Islet precursor cell (in vitro differentiated cells): ENCODE measurements at places on chromosomes 2 and 18.

DNA sequence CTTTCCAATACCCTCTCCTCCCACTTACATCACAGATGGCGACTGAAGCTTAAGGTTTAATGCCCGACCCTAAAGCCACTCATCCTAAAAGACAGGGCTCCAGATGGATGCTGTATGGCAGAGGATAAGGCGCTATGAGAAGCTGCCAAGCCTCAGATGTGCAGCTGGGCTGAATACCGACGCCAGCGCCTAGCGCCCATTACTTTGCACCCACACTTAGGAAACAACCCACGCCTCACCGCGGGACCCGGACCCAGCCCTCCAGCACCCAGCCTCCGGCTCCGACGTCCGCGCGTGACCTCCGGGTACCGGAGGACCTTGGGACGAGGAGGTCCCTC lies 335 bp downstream of the TRAK2 start:
- DNase-seq: no peak

DNA sequence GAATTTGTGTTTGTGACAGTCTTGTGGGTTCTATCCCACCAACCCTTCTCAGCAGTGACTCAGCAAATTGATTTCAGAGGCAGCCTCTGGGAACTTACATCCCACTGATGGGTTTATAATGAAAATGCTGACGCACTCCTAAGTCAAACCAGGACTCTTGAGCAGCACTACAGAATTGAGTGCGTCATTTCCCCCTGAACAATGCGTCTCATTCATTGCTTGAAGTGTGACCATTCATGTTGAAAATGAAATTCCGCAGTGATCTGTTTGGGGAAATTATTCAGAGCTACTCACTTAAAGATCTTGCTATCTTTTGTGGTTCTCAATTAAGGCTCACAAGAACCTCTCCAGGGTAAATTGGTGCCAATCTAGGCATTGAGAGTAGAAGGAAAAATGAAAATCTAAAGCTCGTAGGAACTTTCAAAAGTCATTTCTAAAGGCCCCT lies 417.7 kb upstream of the SLC14A2 start:
- DNase-seq: peak; percentile 54

DNA sequence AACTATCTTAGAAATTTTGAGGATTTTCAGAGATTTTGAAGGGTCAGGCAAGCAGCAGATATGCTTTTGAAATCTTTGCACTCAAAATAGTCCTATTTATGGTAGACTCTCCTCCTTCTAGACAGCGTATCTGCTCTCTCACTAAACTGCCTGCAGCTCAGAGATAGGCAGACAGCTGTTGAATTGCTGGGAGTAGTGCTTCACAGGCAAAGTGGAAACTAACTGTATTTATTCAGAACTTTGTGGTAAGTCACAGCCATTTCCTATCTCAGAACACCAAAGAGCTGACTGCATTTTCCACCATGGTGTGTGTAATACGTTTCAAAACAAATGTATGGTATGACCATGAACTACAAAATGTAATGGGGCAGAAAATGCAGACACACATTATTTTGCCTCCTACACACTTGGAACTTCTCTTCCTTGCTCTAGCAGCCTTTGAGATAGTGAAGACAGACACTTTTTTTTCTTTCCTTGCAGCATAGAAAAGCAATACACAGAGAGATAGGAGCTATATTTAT lies 352.4 kb downstream of the LRP1B start:
- DNase-seq: no peak

DNA sequence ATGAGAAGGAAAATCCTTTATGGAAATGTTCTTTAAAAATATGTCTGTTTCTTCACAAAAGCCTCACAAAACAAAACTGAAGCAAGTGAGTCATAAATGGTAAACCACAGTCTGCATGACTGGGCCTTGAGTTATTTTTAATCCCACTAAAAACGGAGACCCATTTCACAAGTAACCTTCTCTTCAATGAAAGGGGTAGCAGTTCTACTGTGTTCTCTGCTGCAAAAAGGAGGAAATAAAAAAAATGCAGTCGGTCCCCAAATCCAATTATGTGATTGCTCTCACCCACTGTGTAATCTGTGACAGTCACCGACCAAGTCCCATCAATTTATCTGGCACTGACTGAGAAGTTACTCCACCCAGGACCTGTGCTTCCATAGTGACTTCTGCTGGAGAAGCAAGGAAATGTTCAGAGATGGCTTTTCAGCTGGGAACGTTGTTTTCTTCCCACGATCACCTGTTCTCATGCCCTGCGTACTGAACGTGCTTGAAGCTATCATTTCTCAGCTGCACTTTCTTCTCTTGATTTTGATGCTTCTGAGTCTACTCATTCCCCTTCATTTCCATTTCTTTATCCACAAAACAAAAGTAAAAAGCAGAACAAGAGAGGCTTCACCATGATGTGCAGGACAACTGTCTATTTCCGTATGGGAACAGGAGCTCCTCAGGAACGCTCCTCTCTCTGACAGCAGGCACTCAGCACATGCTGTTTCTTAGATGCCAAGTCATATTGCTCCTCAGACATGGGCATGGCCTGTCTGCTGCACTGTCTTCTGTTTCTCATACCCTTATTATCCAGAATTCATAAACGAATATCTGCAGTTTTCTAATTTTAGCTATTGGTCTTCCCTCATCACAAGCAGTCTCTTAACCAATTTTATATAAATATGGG lies 80.0 kb upstream of the TMEM200C start:
- peak; percentile 24 for DNase-seq
